ENCODE measurements at places on chromosomes 4 and X.

DNA sequence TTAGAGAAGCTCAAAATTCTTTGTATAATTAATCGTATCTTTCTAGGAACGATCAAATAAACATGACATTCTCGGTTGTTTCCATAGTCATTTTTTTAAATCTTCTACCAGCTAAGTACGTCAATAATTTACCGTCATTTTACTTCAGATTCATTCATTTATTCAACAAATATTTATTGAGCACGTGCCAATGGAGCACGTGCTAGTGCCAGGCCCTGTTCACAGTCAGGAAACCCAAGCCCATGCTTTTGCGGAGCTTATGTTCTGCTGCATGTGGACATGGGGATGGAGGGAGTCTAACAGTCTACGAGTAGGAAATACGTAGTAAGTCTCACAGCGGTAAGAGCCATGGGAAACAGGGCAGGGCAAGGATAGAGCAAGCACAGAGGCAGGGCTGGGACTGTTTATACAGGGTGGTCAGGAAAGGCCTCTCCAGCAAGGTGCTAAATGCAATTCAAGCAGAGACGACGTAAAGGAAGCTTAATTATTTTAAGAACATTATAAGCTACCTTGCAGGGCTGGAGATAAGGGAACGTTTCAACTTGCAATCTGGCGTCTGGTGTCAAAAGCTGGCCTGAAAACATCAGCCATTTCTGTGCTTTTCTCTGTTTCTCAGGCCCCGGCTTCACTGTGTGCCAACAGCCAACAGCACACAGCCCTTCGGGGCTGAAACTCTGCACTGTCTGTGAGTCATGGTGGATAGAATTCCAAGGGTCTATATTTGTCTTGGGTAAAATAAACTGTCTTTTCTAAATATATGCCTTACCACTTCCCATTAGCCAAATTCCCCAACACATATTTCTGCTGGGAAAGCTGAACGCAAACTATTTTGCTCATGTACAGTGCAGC lies 517.1 kb upstream of the ZFP42 start:
- DNase-seq: peak; percentile 81

DNA sequence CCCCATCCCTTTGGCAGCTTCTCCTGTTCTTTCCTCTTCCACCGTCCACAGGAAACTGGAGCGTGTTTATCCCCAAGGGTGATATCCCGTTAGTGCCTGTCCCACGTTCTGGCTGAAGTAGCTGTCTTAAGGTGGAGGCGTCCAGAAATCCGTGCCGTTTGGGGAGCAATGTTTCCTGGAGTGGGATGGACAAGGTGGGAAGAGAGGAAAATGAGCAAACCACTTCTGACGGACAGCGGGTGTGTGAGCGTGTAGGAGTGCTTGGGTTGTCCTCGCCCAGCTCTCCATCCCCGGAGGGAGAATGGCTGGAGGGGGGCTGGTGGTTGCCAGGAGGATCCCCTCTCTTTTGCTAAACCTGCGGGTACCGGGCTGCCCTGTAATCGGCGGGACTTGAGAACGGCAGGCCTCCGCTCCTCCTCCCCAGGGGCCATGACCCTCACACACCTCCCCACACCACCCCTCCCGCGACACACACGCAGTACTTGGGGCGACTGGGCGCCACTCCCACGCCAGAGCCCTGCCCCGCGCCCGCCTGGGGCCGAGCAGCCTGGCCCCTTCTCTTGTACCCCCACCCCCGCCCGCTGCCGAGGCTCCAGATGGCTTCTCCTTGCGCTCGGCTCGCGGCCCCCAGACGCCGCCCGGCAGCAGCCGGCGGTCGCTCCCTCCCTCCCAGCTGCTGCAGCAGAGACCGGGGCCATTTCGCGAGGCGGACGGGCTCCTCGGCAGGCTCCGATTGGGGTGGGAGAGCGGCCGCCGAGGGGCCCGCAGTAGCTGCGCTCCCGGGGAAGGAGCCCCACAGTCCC lies 13.9 kb upstream of the PRDM8 start:
- DNase-seq: no peak

GRCh38 chrX:47748576-47748975 lies 88.1 kb upstream of the ZNF81 start:
- DNase-seq: no peak

GRCh38 chr4:48235050-48235449 lies 34.6 kb downstream of the TEC start:
- DNase-seq: no peak
